Endodermal cell (in vitro differentiated cells): ENCODE measurements at places on chromosomes 3 and 15.

DNA sequence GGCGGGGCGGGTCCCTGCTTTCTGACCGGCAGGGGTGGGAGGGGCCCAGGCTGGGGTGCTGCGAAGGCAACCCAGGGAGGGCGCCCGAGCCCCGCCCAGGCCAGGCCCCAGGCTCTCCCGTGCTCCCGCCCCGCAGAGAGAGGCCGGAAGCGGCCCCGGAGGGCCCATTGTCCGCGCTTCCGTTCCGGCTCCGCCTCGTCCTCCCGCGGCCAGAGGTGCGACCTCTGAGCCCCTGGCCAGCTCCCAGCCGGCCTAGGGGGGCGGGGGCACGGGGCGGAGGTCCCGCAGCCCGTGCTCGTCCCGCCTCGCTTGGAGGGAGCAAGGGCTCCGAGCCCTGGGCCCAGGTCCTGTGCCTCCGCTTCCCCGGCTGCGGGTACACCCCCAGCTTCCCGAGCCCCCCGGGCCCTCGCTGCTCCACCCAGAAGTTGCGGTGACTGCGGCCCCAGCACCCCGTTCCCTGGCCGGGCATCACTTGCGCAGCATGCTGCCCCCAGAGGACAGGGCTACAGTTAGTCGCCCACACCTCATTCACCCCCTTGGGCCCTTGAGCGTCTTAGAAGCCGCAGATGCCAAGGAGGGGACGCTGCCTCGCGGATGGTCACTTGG lies 20.4 kb upstream of the PLXND1 start:
- DNase-seq, result peak; percentile 96

- DNase-seq, result no peak
These were observed 17.9 kb downstream of the ACSBG1 start for GRCh38 chr15:78216276-78217104.

DNA sequence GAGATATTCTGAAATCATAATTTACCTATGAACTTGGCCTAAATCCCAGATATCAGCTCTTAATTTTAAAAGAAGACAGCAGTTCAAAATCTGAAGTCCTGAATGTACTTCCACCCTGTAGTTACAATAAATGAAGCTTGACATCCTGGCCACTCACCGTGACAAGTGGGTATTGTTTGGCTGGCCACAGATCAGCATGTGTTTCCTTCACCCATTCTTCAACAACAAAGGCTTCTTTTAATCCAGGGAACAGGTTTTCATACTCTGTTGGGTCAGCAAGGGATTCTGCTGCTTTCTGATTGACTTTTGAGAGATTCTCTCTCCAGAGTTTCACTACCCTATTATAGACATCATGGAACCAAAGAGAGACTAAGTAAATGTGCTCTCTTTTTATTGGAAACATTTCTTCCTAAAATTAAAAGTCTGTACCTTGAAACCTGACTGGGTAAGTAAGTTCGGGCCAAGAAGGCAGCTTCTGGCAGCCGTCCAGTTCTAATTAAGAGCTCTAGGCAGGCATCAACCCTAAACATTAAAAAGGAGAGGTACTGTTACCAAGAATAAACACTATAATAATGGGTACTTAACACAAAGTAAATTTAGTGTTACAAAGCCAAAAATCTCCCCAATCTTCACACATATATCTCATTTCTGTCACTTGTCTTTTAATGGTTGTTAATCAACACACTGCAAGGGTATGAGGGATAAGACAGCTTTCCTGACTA lies 15.2 kb downstream of the MRPS22 start:
- no peak for DNase-seq

GRCh38 chr15:67916565-67916964 lies 76.7 kb upstream of the RNU6-1 start:
- no peak for DNase-seq

DNA sequence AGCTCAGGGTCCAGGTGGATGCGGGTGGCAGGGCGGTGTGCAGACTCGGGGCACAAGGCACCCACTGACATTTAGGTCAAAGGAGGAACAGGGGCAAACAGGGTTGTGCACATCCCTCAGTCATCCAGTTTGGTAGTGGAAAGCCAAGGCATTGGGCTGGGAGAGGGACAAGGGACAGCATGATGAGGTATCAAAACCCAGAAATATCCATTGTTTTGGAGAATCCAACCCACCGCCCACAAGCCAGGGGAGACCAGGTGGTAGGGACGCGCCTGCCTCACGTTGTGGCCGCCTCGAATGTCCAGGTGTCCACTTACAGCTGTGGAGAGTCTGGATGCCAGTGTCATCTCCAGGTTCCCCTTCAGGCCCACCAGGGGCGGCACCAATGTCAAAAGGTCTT lies 33.3 kb downstream of the SLC41A3 start:
- no peak for DNase-seq

GRCh38 chr3:48747015-48747615 lies 30.1 kb upstream of the IP6K2 start:
- no peak for DNase-seq
